Stimulated activated CD4-positive, alpha-beta T cell treated with anti-CD3 and anti-CD28 coated beads, Interleukin-12 subunit alpha, Interleukin-12 subunit beta, amount 100 ng/mL, for 48 hours (primary cell): ENCODE measurements at places on chromosomes 12 and 14.

GRCh38 chr14:103073367-103073875, 10.6 kb upstream of the LBHD2 start:
- DNase-seq: no peak

- DNase-seq: no peak
Measured at GRCh38 chr12:101777978-101778377, 38.7 kb upstream of the SYCP3 start.

GRCh38 chr12:94147387-94147990, 888 bp upstream of the PLXNC1 start:
- no peak for DNase-seq

DNA sequence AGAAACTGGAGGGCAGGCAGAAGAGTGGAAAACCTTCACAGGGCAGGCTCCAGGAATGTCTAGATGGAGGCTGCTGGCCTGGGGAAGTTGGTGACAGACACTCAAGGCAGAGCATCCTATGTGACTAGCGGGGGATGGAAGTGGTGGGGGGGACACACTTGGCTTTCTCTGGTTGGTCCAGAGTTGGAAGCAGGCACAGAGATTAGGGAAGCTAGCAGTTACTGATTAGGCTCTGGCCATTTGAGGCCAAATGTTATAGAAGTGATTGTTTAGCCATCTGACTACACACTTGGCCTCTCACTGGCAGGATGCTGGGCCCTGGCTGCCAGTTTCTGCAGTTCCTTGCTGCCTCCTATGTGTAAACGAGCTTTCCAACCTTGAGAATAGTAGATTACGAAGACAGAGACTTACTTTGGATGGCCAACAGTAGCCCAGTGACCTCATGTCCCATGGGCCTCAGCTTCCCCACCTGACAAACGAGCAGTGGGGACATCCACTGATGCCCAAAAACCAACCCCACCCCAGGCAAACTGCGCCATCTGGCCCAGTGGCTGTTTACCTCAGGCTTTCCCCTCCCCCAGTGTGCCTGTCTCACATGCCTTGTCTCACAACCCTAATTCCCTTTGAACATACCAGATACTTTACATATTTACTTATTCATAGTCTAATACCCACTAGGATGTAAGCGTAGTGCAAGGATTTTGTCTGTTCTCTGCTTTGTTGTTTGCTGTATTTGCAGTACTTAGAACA, 102.7 kb downstream of the PAPLN start:
- no peak for DNase-seq

DNA sequence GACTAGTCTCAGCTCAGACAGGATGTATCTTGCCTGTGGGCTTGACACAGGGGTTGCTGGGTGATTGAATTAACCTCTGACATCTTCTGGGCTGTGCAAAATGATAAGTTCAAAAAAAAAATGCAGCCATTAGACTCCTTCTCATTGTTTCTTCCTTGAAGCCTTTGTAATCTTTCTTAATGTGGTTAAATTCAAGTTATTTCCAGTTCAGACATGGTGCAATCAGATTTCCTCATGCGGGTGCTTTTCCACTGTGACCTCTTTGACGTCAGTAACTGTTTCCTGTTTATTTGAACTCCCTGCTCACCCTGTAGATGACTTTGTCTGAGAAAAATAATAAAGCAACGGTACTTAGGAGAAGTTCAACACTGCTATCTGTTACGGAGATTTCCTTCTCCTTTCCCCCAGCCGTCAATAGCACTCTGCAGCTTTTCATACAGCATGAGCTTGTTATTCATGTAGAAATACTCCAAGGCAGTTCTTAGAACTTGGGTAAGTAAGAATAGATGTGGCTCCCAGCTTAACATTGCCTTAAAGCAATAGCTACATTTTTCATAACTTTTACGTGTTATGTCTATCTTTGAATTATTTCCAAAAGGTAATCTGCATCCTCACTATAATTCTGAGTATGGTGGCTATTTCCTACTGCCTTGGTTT, 155.5 kb downstream of the PRKCH start:
- DNase-seq: no peak

GRCh38 chr14:20400589-20400964, 12.7 kb downstream of the TEP1 start:
- DNase-seq: no peak

- DNase-seq: no peak
Measured at GRCh38 chr14:94334872-94335271, 11.7 kb upstream of the SERPINA6 start.

- DNase-seq: no peak
Measured at GRCh38 chr12:82225871-82226270, 132.3 kb downstream of the CCDC59 start.

- DNase-seq: no peak
Measured at GRCh38 chr14:103130965-103131364, 7.7 kb downstream of the TNFAIP2 start.

- DNase-seq: no peak
Measured at GRCh38 chr14:35122696-35123387, 490 bp downstream of the PRORP start.

GRCh38 chr12:128567730-128568129, 256.0 kb downstream of the SLC15A4 start:
- no peak for DNase-seq

GRCh38 chr12:16349131-16349460, 1.7 kb downstream of the MGST1 start:
- no peak for DNase-seq

DNA sequence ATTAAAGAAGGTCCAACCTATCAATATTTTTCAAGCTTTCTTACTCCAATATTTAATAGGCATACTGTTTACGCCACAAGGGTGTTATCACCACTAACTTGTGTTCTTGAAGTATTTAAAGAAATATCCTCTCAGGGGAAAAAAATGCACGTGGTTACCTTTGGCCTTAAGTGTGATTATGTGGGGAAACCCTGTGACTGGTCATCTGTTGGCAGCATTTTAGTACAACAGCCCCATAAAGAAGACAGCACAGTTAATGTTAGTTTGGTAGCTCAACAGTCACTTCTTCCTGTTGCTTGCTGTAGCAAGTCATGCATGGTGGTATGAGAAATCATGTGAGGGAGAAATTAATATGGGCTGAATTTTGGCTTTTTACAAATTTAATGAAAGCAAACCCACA, 1021.5 kb upstream of the TMEM132C start:
- no peak for DNase-seq

- DNase-seq: no peak
Measured at GRCh38 chr14:45526715-45527549, 273.9 kb upstream of the MIS18BP1 start.

GRCh38 chr12:11584221-11584855, 65.1 kb upstream of the ETV6 start:
- no peak for DNase-seq

DNA sequence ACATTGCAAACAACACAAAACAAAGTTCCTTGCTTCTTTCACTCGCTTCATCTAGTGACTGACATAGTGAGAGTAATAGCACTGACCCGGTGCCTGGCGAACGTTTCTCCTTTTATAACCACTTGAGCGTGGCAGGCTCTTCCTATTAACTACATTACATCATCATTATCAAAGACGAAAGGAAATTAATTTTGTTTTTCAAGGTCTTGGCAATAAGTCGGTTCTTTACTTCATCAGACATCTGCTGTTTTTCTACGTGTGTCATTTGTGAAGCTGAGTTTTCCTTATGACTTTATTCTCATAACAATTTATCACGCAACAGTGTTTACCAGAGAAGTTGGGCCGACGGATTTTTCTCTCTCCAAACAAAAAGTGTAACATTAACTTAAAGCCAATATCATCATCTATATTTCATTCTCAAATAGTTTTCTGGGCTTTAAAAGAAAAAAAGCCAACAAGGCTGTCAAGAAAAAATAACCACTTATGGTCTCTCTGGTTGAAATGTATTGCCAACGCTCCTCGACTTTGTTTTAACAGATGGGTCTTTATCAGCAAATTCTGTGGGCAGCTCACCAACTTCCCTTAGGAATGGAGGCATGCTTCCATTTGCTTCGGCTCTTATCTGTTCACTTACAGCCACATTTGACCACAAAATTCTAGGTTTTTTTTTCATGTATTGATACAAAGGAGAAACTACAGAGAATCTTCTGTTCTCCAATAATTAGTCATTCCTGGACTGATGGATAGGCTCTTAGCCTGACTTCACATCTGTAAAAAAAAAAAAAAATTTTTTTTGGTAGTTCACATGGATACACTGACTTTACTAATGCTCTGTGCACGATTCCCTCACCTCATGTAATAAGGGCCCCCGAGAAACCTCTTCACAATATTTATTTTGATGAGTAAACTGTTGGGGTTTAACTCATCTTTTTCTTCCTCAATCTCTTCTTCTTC, 97.1 kb upstream of the CDKN3 start:
- DNase-seq: no peak

DNA sequence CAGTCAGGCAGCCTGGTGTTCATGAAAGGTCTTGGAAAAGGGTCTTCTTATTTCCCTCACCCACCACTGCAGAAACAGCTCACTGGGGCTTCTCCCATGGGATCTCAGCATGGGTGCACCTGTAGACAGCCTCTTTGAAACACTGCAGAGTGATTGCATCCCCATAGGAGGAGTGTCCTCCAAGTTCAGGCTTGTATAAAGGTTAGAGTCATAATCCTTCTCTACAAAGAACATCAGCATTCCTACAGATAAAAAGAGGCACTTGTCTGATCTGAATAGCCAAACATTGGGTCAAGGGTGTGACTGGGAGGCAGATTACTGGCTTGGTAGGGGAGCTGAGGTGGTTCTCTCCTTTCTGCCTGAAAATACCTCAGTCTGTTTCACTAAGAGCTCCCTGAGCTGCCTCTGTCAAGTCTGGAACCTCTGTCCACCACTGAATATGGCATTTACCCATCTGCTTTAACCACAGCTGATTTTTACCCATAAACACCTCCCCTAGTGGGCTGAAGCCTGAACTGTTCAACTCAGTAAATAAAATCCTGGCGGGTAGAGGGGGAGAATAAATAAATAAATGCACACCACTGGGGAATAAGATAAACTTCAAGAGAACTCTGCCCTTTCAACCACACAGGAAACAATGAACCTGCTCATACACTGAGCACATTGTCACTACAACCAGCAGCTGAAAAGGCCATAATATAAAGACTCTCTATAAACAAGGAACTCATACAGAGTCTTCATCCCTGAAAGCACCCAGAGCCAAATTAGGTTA, 120.7 kb upstream of the SCAF11 start:
- no peak for DNase-seq

- peak; percentile 58 for DNase-seq
Measured at GRCh38 chr12:106223485-106224354, 24.1 kb downstream of the CKAP4 start.

GRCh38 chr14:101435546-101435945, 125.7 kb upstream of the DIO3 start:
- no peak for DNase-seq

DNA sequence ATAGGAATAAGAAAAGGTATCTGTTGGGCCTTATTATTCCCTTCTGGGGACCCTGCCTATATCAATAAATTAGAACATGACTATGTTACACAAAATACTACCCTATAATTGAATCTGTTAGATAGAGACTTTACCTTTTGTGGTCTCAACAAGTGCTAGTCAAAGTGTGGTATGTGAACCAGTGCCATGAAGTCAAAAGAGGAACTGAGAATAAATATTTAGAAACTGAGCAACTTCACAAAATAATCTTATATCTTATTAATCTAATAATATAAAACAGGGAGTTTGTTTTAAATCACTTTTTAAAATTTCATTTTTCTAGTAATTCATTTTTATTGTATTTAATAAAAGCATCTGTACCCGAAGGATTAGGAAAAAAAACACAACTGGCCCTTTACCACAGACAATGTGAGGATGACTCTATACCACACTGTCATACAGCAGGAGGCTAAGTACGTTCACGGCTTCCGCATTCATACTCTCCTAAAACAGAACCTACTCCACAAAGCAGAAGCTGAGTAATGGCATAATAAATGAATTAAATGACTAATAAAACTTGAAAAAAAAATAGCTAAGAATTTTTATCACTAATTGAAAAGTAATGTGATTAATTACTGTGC, 42.1 kb downstream of the SEC23A start:
- no peak for DNase-seq

- DNase-seq: no peak
Measured at GRCh38 chr12:104724992-104725585, 233.0 kb downstream of the SLC41A2 start.

DNA sequence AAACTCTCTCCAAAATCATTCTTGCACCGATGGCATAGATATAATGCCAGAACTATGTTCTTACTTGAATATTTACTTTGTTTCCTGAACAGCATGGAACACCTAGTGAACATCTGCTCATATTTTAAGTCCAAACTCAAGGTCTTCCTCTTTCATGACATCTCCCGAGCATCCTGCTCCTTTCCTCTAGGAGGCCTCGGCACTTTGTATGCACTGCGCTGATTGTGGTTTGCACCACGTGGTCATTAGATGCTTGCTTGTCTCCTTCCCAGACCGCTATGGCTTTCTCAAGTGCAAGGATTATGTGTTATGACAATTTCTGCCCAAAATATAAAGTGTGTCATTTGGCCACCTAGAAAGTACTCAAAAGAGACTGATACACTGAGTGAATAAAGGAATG, 912.0 kb downstream of the GALC start:
- DNase-seq: no peak

- DNase-seq: no peak
Measured at GRCh38 chr14:59044707-59045106, 143.8 kb upstream of the DAAM1 start.

GRCh38 chr14:51962711-51963110, 26.6 kb upstream of the RTRAF start:
- DNase-seq: no peak

DNA sequence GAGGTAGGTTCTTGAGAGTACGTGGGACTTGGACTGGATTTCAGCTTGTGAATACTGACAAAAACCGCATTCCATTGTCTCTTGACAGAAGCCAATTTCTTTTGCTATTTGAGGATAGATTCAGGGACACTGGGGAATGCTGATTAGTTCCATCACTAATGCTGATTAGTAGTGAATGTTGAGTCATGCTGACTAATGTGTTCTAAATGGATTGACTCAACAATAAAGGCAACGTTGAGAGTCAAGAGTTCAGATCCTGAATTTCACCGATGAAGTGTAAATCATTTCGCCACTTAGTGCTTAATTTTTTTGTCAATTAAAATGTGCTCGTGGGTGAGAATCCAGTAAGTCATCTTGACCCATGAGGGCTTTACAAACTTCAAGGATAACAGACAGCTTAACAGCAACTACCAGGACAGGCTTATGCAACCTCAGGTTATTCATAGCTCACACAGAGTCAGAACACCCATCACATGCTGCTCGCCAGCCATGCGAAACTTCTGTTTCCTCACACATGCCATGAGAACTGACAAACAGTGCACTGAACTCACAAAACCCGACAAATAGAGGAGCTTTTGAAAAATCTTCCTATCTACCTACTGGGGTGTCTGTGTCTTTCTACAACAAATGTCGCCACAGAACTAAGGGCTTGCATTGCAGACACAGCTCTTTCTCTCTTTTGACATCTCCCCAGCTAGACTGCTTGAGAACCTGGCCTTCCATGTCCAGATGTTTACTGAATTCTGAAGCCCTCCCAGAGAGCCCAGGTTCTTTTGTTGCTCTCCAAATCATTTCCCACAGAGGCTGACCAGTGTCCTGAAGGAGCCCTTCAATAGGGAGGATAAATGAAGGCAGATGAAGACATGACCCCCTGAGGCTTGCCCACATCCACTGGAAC, 316.4 kb downstream of the ZFP36L1 start:
- no peak for DNase-seq
